Effector memory CD8-positive, alpha-beta T cell (primary cell): ENCODE measurements at places on chromosomes 5 and 9.

GRCh38 chr5:179788193-179788854 lies 5.5 kb upstream of the LTC4S start:
- DNase-seq, result no peak

GRCh38 chr9:27304521-27304920 lies 7.6 kb upstream of the EQTN start:
- no peak for DNase-seq

GRCh38 chr9:89317282-89317681 lies 1.0 kb upstream of the SECISBP2 start:
- DNase-seq, result no peak

DNA sequence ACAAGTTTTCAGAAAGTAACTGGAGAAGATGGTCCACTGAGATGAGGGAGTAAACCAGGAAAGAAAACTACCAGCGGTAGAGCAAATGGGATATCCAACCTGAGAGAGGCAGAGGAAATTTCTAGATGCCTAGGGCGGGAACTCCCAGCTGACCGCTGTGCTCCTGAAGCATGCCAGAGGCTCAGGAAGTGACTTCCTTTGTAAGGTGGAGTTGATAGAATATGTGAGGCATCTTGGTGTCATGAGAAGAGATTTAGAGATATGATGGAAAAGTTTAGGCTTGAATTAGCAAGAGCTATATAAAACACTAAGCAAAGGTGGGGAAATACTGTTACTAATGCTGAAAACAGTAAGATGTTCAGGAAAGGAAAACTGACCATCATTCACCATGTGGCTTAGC lies 124.1 kb downstream of the C9orf152 start:
- no peak for DNase-seq

DNA sequence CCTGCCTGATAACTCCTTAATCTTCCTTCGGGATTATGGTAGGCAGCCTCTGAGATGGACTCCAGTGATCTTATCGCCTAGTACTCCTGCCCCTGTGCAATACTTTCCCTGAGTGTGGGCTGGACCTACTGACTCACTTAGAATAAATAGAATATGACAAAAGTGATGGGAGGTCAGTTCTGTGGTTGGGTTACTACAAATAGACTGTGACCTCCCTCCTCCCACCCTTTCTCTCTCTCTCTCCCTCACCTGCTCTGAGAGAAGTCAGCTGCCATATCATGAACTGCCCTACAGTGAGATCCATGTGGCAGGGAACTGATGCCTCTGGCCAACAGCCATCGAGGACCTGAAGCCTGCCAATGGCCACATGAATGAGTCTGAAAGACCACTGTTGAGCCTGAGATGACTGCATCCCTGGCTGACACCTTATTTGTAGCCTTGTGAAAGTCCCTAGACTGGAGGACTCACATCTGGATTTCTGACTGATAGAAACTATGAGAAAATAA lies 31.7 kb downstream of the NRG2 start:
- DNase-seq, result no peak

DNA sequence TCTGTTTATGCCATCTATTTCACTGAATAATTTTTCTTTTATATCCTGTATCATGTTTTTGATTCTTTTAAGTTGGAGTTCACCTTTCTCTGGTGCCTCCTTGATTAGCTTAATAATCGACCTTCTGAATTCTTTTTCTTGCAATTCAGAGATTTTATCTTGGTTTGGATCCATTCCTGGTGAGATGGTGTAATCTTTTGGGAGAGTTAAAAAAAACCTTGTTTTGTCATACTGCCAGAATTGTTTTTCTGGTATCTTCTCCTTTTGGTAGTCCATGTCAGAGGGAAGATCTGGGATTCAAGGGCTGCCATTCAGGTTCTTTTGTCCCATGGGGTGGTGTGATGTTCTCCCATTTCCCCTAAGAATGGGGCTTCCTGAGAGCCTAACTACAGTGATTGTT lies 800.8 kb upstream of the TYRP1 start:
- DNase-seq, result no peak

DNA sequence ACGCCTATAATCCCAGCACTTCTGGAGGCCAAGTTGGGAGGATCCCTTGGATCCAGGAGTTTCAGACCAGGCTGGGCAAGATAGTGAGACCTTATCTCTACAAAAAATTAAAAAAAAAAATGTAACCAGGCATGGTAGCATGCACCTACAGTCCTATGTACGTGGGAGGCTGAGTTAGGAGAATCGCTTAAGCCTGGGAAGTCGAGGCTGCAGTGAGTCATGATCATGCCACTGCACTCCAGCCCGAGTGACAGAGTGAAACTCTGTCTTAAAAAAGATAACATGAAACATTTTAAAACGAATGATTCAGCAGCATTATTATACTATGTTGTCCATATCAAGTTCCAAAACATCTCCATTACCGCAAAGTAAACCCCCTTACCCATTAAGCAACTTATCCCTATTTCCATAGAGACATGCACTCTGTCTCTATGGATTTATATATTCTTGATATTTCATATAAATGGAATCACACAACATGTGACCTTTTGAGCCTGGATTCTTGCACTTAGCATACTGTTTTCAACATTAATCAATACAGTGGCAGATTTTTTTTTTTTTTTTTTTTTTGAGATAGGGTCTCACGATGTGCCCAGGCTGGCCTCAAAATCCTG lies 56.9 kb upstream of the MTMR12 start:
- no peak for DNase-seq

GRCh38 chr5:31100047-31100575 lies 93.4 kb upstream of the CDH6 start:
- DNase-seq, result no peak

DNA sequence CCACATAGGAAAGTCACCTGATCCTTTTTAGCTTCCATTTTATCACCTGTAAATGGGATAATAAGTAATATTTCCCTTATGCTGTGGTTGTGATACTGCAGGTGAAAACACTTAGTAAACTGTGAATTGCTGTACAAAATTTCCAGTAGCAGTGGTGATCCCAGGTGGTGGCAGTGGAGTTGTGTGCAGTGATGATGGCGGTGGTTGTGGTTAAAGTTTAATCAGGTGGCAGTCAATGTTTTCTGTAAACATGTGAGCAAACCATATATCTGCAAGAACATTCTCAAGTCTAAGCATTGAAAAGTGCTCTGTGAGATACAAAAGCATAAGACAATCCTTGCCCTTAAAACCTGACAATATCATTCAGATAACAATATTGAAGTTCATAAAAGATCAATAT lies 480.2 kb downstream of the RASEF start:
- no peak for DNase-seq

DNA sequence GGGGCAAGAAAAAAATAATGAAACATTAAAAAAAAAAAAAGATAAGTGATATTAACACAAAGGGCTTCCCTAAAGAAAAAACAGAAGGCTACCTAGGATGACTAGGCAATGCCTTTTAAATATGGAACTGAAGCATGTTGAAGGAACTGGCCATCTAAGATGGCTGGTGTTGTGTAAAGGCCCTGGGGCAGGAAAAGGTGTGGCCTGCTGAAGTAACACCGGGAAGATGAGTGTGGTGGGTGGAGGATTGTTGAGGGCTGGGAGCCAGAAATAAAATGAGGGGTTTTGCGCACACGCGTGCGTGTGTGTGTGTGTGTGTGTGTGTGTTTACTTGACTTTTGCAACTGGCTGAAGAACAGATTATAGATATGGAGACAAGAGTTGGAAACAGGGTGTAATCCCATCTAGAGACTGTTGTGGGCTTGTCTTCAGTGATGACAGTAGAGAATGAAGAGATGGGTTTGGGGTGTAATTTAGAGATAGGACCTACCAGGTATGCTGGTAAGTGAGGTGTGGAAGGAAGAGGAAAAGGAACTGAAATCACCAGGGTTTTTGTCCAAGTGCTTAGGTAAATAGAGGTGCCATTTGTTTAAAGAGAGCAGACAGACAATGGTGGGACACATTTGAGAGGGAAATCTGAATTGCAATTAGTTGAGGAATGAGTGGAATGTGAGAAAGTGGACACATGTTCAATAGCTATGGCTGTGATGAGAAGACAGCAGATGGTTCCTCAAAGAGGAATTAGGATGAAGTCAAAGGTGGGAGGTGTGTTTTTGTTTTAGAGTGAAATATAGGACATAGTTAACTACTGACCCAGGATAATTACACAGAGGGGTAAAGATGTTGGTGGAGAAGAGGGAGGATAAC lies 33.9 kb downstream of the RAD23B start:
- no peak for DNase-seq

- DNase-seq, result no peak
Observed at GRCh38 chr5:150009671-150010387, 9.3 kb downstream of the HMGXB3 start.

DNA sequence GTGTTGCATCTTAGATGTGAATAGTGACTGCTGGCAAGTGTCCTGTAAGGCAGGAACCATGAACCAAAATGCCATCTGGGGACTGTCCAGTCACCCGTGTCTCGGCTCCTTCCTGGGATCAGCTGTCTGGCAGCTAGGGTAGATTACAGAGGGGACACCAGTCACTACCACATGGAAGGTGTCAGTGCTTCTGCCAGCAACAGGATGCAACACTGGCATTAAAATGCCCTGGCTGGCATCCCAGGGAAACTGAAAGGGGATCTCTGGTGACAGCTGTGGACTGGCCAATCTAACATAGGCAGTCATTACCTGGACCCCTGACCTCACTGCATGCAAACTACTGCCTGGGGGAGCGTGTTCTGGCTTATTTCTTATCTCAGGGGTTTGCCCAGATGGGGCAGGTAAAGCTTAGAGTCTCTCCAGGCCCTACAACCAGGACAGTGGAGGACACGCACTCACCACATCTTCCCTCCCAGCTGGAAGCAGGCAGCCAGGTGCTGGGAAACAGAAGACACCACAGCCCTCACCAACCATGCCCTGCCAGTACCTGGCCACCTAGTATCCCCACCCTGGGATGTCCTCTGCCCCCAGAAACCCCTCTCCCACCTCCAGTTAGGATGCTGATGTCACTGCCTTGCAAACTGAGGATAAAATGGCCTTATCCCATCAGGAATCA lies 83.8 kb downstream of the SEMA4D start:
- DNase-seq, result no peak

DNA sequence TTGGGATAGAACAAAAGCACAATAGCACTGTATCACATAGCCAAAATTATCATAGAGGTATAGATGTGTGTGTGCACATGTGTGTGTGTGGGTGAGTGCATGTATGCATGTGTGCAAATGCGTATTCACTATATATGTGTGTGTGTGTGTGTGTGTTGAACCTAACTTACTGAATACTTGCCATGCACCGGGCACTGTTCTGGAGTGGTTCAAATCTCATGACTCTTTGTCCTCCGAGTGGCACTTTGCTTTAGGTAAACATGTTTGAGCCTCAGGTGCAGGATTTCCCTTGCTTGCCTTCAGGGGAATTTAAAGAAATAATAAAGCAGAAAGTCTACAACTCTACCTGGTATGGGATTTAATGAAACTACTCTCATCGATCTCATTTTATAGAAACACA lies 183.5 kb upstream of the GDNF start:
- no peak for DNase-seq

GRCh38 chr9:137217276-137218211 lies 4.5 kb downstream of the RNF208 start:
- no peak for DNase-seq

DNA sequence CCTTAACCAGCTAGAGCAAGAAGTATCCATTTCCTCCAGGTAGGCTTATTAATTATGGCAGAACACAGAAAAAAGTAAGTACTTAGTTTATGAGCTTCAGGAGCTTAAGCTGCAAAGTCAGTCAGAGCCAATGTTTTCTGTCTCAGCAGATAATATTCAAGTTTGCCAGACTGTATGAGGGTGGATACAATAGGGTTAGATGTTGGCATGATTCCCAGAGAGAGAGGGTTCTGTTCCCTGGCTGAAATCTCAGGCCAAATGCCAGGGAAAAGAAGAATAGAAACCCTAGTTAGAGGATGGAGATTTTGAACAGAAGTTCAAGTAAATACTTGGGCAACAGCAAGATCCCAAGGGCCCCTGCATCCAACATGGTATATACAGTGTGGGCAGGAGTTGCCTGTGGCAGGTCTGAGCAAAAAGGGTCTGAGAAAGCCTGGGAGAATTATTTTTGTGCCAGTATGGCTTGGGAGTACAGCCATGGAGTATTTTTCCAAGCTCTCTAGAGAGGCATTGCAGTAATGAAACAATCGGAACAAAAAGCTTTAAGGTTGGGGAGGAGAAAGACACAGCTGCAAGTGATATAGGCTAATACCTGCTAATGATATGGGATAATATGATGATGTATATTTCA lies 31.0 kb upstream of the ISOC1 start:
- no peak for DNase-seq

- DNase-seq, result no peak
Observed at GRCh38 chr9:136739509-136739908, 3.2 kb downstream of the LCN10 start.

- no peak for DNase-seq
Observed at GRCh38 chr9:98766586-98766985, 29.8 kb downstream of the ANKS6 start.

- peak; percentile 17 for DNase-seq
Observed at GRCh38 chr5:35856765-35857351, at the start of gene IL7R. TSS of gene IL7R (plus strand) at chr5:35856891. CDS start at chr5:35856978, 87 bp downstream.

- DNase-seq, result no peak
Observed at GRCh38 chr9:81826517-81826906, 101.7 kb upstream of the SPATA31D4 start.

DNA sequence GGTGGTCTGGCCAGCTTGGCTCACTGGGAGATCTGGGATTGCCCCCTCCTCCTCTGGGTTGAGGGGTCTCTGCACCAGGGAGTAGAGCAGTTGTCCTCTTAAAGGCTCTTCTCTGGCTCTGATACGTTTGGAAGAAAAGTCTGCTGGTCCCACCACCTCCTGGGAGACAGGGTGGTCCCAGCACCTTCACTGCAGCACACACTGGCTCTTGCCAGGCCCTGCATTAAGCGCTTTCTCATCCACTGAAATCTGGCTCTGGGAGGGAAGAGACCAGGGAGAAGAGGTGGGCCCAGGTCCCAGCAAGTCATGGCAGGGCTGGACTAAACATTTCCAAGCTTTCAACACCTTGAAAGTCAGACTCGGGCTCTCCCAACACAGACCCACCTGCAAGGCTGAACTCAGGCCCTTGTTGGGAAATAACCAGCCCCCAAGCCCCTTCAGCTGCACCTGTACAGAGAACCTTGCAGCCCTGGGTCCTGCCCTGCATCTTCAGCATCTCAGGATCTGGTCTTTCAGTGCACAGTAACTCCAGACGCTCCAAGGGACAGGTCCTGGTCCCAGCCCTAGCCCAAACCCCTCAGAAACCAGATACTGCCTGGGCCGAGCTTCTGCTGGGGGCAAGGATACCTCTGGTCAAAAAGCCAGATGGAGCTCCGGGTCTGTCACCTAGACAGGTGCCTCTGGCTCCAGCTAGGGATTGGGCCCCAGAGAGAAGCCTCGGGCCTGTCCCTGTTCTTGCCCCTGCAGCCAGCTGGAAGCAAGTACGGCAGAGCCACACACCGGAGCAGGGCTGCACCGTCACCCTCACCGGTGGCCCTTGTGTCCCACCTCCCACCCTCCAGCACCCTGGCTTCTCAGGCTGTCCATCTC lies 134.5 kb downstream of the DAB2IP start:
- no peak for DNase-seq
